ENCODE measurements at places on chromosomes 6 and 20. TPM values are rescaled to one million over a fixed set of nuclear protein-coding genes. Genes with fewer than 3 reads are reported as not detected.

RALGAPB gene
- polyA plus RNA-seq = 6.3 TPM

DNA sequence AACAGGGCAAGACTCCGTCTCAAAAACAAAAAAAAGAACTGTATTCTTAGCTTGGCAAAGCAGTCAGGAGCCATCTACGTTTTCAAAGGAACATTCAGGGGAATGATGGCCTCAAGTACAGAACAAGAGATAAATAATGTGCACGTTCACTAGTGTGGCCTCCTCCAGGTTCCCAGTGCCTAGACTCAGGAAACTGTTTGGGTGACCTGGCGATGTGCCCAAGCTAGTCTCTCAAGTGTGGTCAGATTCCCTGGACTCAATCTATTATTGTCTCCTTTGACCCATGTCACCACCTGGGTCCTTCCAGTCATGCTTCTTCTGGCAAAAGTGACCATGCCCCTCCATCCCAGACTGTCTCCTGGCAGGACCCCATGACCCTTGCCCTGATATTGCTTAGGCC is 23.7 kb downstream of the TRAF3IP2 start:
- H3K27me3 ChIP-seq = no peaks in the 10 kb centered on the region
- DNase-seq = no peak
- no peak overlapping the region for H3K4me3 ChIP-seq
- H3K36me3 ChIP-seq = peaks cover 10% of the 10 kb centered on the region
- H3K27ac ChIP-seq = no peak overlapping the region

SYNJ2 gene
- polyA plus RNA-seq = 3.2 TPM

GTSF1L gene
- 0.81 TPM for polyA plus RNA-seq

- H3K27ac ChIP-seq = no peak overlapping the region
- peaks cover 13% of the 10 kb centered on the region for H3K27me3 ChIP-seq
- H3K4me3 ChIP-seq = no peak overlapping the region
- no peaks in the 10 kb centered on the region for H3K4me1 ChIP-seq
Observed at GRCh38 chr20:20815711-20816455, 103.4 kb upstream of the RALGAPA2 start.

Measured in naive B cell (primary cell).